ENCODE measurements at places on chromosomes 3 and 15.

DNA sequence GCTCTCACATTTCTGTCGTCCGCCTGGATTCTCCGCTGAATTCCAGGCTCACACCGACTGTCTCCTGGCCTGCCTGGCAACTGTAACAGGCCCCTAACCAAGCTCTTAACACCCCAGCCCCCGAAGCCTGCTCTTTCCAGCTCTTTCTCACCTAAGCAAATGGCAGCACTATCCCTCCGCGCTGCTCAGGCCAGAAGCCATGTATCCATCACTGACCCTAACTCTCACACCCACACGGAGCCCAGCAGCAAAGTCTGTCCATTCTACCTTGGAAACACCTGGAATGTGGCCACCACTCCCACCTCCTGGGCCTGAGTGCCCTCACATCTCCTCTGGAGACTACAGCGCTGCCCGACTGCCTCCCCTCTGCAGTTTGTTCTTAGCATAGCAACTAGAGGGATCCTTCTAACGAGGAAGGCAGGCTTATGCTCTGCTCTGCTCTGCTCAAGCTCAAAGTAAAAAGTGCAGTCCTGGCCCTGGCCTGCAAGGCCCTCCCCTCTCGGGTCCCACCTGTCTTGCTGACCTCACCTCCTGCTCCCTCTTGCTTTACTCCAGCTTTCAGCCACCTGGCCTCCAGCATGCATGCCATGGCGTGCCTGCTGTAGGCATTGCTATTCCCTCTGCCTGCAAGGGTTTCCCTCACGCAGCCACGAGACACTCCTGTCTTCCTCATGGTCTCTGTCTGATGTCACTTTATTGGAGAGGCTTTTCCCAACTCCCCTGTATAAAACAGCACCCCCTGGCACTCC is 27.2 kb downstream of the FEM1B start:
- no peak for DNase-seq

- no peak for DNase-seq
These were observed 304.3 kb upstream of the DPH6 start for GRCh38 chr15:35850284-35850683.

GRCh38 chr3:122233101-122233952 is 49.9 kb downstream of the CASR start:
- no peak for DNase-seq

DNA sequence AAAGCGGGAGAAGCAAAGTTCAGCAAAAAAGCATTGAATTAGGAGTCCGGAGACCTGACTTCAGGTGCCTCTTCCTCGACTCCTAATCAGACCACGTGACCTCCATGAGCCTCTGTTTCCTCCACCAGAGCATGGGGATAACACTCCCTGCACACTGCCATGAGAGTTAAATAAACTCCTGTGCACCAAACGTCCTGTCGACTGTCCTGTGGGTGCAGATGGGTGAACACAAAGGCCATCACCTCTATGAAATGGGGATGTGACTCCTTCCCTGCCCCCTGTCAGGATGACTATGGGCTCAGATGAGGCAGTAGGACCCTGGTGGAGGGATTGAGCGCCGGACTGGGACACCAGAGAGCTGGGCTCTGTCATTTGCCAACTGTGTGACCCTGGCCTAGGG is 13.5 kb upstream of the TSPAN3 start:
- no peak for DNase-seq

Data from iPS DF 19.7 (cell line).